Esophagus mucosa (tissue), 1 donor: ENCODE measurements at places on chromosomes 7 and 10.

- peak; percentile 82 for ATAC-seq
Measured at GRCh38 chr10:91603931-91604331, 28.9 kb downstream of the PPP1R3C start.

DNA sequence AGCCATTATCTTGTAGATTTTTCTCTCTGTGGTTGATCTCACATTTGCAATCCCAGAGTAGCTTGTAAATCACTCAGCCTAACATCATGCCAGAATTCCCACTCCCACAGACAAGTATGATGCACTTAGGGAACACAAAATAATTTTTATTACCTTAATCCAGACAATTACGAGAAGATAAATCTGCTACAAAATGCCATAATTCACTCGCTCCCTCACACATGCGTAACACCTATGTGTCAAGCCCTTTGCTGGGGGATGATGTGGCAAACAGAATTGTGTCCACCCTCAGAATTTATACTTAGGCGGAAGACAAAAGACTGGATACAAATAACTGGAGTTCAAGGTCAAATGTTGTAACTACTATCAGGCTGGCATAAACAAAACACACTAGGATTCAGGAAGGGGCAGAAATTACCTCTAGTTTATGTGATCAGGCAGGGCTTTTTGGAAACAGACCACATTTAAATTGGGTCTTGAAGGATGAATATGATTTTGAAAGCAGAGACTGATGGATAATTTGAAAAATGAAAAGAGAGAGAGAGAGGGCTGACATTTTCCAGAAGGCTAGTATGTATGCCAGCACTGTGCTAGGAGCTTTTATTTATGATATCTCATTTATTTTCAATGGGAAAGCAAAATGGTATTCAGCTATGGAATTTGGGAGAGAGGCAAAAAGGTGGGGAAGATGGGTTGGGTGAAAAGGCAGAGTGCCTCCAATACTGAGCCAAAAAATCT, 69.8 kb downstream of the DOCK4 start:
- ATAC-seq, result no peak

DNA sequence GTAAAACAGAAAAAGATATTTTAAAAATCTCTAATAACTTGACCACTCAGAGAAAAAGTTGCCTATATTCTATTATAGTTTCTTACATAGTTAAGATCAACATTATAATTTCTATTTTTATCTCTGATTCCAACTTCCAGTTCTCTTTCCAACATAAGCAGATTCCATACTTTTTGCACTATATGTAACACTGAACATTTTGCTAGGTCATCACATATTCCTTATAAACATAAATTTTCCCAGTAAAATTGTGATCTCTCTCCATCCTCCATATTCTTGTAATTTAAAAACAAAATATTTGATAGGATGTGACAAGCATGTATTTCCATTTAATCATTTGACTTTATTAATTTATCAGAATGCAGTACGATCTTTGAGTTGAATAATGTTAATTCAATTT, 170.4 kb upstream of the THSD7A start:
- no peak for ATAC-seq

DNA sequence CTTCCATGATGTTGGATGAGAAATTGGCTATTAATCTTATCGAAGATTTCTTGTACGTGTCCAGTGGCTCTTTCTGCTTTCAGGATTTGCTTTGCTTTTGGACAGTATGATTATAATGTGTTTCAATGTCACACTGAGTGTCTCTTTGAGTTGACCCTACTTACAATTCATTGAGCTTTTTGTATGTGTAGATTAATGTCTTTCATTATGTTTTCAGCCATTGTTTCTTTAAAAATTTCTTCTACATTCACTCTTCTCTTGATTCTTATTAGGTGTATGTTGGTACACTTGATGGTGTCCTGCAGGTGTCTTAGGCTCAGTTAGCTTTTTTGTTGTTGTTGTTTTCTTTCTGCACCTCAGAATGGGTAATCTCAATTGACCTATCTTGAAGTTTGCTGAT, 16.6 kb downstream of the PLAC9 start:
- no peak for ATAC-seq

DNA sequence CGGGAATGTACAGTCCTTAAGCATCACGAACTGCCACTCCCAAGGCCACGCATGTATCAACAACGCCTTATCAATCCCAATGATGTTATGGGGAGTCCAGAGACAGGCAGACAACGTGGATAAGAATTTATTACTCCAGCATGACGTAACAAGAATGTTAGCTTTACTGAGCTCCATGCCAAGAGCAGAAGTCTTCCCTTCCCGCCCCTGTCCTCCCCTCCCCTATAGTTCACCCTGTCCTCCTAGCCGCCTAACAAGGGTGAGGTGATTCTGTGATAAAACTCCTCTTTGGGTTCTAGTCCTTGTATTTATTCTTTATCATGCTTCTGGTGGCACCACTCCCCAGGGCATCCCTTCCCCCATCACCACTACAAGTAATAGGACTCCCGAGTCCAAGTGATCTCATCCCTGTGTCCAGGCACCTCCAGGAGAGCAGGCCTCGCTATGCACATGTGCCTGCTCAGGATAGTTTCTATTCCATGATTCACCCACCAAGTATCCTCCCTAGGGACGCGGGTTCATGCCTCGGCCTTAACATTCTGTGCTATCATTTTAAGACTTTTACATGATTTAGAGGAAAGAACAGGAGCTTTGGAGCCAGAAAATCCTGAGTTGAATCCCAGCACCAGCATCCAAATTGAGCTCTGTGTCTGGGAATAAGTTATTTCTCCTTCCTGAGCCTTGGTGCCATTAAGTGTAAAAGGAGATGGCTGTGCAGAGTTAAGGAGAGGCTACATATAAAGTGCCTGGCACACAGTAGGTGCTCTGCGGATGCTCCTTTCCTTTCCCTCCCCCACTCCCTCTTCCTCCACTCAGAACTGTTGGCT, 15.4 kb downstream of the GSDME start:
- ATAC-seq, result no peak

- ATAC-seq, result peak; percentile 23
Measured at GRCh38 chr10:74900297-74900696, 73.9 kb downstream of the KAT6B start.

DNA sequence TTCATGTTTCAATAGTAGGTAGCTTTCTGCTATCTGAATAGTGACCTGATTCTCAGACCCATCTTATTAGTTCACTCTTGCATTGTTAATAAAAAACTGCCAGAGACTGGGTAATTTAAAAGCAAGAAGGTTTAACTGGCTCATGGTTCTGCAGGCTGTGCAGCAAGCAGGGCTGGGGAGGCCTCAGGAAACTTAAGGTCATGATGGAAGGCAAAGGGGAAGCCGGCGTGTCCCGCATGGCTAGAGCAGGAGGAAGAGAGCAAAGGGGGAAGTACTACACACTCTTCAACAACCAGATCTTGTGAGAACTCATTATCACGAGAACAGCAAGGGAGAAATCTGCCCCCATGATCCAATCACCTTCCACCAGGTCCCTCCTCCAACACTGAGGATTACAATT, 185.2 kb upstream of the PITRM1 start:
- ATAC-seq, result no peak

- ATAC-seq, result no peak
Measured at GRCh38 chr7:102024769-102025391, 207.5 kb downstream of the CUX1 start.

DNA sequence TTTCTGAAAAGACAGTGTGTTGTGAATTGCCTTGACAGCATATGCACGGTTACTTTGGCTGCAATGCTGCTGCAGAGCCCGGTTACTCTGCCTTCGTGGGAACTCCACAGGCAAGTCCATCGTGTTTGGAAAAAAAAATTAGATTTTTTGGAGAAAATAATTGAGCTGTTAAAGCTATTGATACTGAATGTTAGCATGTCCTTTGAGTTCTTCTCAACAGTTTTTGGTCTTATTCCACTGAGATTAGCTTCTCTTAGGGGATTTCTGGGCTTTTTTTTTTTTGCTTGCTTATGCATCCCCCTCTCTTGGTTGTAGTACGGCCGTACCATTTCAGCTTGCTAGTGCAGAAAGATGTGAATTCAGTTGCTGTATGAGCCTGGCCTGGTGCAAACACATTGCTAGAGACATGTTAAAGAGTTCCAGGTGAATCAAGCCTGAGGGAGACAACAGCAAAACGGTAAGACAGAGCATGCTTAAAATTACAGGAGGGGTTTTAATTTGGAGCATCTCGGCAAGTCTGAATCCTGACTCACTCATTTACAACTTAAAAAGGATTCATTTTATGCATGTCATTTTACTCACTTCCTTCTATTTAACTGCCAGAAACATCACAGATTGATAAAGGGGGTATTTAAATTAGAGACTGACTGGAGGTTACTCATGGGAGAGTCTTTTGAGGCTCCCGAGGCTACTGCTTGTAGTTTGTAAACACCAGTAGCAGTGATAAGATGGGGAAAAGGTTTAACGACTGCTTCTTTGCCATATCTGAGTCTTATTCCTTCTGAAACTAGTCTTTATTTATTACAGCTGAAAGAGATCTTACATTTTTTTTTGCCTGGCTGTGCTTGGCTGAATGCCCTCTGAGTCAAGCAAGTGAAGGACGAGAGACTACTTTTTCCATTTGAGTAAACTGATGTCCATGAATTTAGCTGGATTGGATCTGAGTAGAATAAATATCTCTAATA, 113.7 kb downstream of the CDK14 start:
- ATAC-seq, result peak; percentile 17

DNA sequence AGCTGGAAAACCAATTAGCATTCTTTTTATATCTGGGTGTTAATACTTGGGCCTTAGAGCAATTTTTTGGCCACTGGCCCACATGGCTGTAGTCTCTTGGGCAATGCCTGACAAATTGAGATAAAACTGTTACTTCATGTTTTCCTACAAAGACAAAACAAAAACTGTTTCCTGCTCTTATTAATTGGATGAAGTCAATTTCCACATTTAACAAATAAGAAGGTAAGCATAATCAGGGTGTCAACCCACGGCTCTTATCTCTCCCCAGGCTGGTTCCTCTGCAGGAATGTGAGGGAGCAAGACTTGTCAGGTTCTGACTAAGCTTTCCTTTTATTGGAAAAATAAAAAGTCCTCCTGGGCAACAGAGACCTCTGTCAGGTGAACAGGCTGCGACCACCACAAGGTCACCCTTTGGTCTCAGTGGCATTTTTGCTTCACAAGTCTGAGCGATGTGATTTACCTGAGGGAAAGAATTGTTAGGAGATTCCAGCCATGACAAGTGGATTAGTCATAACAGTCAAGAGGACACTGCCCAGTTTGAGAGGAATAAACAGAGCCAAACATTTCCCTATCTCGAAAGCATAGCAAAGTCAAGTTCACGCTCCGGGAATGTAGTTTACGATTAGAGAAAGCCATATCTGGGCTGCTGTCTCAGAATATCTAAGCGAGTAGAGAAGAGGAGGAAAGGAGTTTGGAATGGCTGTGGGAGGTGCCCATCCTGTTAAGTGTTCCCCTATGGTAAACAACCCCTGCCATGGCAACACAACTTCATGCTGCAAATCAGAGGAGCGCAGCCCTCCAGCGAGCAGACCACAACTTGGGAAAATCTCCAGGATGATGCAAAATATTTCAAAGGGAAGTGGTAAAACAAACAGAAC, 144.4 kb downstream of the TES start:
- peak; percentile 79 for ATAC-seq

GRCh38 chr7:128236924-128237586, 4.0 kb upstream of the LEP start:
- peak; percentile 96 for ATAC-seq

- no peak for ATAC-seq
Measured at GRCh38 chr10:10921826-10922461, 95.7 kb upstream of the CELF2 start.

DNA sequence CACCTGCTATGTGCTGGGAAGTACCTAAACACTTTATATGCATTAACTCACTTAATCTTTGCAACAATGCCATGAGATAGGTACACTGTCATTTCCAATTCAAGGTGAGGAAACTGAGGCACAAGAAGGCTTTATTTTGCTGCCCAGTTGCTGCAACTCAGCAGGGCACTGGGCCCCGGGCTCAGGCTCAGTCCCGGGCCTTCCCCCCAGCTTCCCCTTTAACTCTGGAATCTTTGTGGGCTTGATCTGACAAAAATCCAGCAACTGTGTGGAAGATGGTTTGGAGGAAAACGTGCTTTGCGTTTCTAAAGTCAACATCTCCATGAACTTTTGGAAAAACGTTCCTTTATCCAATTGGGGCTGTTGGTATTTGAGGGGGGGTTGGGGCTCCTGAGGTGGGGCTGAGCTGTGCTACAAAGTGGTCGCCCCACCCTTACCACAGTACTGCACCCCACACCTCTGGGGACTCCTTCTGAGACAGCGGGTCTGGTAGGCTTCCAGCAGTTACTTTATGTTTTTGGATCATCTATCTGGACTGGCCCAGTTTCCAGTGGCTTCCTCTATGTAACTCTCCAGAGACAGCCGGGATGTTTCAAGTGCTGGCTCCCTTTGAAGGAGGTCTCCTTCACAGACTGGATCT, 40.5 kb upstream of the CAMK1D start:
- no peak for ATAC-seq

DNA sequence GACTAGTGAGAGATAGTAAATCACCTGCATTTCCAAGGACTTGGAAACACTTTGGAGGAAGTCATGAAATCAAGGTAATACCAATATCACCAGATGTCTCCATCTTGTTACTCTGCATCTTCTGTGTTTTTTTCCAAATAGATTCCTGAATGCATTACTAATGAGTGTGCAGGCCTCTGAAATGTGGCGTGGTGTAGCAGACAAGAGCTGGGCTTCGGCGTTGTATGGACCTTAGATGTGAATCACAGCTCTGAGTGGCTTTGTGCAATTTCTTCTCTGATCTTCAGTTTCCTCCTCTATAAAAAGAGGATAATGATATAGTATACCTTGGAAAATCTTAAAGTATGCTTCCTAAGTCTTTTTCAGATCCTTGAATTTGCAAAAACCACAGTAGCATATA, 9.6 kb upstream of the MYPN start:
- no peak for ATAC-seq

DNA sequence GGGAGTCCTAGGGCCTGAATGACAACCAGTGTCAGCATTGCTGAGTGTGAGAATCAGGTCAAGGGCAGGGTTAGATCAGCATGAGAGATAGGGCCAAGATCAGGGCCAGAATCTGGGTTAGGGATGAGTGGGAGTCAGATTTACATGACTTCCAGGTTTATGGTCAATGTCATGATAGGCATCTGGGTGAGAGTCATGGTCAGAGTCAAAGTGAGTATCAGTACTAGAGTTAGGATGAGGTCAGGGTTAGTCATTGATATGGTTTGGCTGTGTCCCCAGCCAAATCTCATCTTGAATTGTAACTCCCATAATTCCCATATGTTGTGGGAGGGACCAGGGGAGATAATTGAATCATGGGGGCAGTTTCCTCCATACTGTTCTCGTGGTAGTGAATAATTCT, 12.3 kb downstream of the MRPS24 start:
- ATAC-seq, result peak; percentile 41

- ATAC-seq, result peak; percentile 31
Measured at GRCh38 chr7:30201921-30202320, 67.1 kb downstream of the MTURN start.
